Activated T-cell treated with anti-CD3 and anti-CD28 coated beads, Interleukin-2, amount 50 U/mL, for 4 hours (primary cell): ENCODE measurements at places on chromosomes 1 and 21. TPM values are rescaled to one million over a fixed set of nuclear protein-coding genes. Genes with fewer than 3 reads are reported as not detected.

The SMIM11 gene
- total RNA-seq = 27.9 TPM

The SYPL2 gene
- not detected for total RNA-seq

The PDC gene
- not detected for total RNA-seq

The FHAD1 gene
- 0.50 TPM for total RNA-seq

The ZNF683 gene
- total RNA-seq = 0.30 TPM

The SEMA4A gene
- total RNA-seq = 31.7 TPM

The IFT25 gene
- total RNA-seq = 31.5 TPM

The ARHGEF10L gene
- 0.24 TPM for total RNA-seq

The IKBKE gene
- total RNA-seq = 17.2 TPM

The TCHH gene
- total RNA-seq = 0.05 TPM

The BARHL2 gene
- total RNA-seq = not detected

The KCNA2 gene
- 0.19 TPM for total RNA-seq

The HYI gene
- 5.8 TPM for total RNA-seq

The C1QC gene
- 0.74 TPM for total RNA-seq

The SEC16B gene
- not detected for total RNA-seq

The TACSTD2 gene
- not detected for total RNA-seq

The CROCC gene
- total RNA-seq = 24.7 TPM

The LCE2B gene
- total RNA-seq = not detected

The CELA3B gene
- total RNA-seq = 3.6 TPM

The FCRL2 gene
- 0.05 TPM for total RNA-seq

The DCDC2B gene
- total RNA-seq = not detected

The GJA4 gene
- not detected for total RNA-seq
